AG04450 (cell line): ENCODE measurements at places on chromosomes 11 and 22.

DNA sequence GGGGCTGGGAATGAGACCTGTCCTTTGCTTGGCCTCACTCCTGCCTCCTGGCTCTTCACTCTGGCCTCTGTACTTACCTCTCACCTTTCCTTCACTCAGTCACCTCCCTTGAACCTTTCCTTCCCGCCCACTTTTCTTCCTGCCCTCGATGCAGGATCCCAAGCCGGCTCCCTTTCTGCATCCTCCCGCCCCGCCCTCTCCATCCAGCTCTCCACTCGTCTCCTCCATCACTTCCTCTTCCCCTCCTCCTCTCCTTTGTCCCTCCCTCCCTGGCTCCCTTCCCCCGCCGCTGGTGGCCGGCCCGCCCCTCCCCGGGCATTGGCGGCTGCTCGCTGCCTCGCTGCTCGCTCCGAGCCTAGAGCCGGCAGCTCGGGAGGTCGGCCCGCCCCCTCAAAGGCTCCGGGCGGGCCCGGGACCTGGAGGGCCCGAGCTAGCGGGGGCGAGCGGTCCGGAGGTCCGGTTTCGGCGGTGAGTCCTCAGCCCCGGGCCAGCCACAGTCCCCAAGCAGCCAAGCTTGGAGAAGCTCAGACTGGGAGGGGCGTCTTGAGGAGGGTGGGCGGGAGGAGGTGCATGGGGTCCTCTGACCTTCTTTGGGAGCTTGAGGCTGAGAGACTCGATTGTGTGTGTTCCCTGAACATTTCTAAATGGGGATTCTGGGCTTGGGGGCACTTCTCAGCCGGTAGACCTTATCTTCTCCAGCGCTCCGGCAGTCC is 13.8 kb downstream of the PHLDB1 start:
- no peak for DNase-seq

DNA sequence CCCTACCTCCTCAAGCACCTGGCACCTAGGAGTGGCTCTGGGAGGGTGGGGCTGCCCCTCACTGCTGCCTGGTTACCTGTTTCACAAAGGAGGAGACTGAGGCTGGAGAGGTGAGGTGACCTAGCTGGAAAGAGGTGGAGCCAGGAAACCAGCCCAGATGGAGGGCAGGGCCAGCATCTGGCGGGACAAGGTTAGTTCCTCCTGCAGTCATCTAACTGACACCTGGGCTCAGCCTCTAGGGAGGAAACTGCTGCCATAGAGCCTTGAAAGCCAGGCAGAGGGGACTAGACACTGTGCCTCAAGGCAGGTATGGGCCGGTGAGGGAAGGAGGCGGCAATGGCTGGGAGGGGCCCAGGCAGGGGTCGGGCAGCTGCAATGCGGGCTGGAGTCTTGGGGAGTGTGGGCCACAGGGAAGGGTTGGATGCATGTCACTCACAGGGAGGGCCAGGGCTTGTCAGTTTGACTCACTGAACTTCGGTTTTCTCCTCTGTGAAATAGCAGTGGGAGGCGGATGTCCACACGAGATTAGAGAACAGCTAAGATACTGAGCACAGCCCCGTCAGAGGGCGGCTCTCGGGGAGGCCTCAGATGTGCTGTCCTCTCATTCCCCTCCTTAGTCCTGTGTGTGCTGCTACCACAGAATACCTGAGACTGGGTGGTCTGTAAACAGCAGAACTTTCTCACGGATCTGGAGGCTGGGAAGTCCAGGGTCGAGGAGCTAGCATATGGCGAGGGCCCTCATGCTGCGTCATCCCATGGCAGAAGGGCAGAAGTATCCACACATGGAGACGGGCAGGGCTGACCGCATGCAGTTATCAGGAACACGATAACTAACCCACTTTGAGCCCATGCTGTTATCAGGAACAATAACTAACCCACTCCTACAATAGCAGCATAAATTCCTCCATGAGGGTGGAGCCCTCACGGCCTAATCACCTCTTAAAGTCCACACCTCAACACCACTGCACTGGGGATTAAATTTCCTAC is 16.1 kb downstream of the MGAT3 start:
- DNase-seq, result no peak

DNA sequence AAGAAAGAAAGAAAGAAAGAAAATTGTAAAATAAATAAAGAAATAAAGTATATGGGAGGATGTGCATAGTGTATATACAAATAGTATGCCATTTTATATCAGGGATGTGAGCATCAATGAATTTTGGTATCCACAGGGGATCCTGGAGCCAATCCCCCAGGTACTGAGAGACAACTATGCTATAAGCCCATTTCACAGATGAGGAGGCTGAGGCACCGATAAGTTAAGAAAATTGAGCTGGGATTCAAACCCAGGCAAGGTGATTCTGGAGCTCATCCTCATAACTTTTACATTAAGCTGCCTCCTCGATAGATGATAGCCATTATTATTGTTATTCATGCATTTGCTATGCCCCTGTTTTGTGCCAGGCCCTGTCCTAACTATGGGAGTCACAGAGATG is 47.0 kb upstream of the ACCSL start:
- DNase-seq, result no peak

DNA sequence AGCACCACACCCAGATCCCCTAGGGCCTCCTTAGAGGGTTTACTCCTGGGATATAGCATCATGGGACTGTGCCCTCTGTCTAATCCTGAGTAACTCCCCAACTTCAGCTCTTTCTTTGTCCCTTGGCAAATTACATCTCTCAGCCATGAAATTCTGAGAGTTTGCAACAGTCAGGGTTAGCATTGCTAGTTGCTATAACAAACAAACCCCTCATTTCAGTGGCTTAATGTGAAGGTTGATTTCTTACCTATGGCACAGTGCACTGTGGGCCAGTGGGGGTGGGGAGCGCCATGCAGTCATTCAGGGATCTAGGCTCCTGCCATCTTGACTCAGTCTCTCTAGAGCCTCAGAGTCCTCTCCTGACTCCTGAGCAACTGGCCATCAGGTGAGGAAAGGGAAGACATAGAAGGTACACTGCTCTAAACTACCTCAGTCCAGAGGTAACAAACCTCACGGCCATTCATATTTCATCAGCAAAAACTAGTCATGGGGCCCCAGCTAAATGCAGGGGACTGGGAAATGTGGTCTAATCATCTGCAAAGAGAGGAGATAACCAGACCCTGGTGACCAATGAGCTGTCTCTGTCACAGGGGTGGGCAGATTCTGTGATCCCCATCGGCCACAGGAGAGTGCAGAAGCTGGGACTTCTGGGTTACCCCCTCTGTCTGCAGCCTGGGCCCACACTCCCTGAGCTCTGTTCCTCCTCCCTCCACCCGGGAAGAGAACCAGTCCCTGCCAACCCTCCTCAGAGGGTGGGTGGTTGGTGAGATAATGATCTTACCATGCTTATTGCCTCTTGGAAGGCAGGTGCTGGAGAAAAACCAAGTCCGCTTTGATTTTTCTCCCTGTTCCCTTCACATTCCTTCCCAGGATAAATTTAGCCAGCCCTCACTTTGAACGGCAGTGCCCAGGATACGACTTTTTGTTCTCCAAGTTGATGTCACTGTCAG is 17.5 kb downstream of the PRG3 start:
- no peak for DNase-seq

DNA sequence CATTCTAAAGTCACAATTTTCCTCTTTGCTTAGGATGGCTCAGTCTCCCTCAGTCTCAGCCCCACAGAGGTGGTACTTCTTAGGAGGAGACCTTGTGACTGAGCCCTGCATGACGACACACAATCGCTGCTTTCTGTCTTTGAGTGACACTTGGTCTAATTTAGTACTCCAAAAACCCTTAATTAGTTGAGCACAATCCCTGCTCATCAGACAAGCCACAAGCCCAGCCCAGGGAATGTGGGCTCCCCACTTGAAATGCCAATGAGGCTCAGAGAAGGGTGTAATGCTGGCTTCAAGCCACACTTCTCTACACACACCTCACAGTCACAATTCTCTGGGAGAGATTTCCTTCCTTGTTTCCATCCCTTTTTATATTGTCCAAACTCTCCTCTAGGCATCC is 101.8 kb downstream of the FEZ1 start:
- no peak for DNase-seq

- DNase-seq, result no peak
Measured at GRCh38 chr11:109439684-109440083, 17.7 kb downstream of the C11orf87 start.

DNA sequence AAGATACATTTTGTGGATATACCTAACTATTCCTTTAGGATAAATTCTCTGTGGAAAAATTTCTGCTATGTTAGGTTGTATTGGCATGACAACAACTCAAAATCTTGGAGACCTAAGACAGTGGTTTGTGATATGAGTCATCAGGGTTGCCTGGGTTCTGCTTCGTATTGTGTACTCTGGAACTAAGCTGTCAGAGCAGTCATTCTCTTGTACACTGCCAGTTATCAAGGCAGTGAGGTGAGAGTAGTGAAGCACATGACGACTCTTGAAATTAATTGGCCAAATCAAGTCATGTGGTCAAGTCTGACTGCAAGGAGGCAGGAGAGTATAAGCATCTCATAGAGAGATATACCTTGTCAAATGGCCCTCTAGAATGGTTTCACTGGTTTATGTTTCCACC is 104.4 kb downstream of the FANCF start:
- DNase-seq, result no peak

DNA sequence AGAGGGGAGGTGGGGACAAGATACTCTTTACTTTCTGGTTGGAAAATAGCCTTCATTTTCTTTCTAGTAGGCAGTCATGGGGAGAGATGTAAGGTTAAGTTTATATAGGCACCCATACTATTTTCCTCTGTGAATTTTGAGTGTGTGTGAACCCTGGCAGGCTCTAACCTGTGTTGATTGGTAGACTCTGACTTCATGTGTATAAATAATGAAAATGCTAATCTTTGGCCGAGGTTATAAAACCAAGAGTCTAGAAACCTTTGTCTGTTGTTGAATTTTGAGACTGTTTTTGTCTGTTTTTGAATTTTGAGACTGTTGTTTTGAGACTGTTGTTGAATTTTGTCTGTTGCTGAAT is 14.0 kb downstream of the TRIM44 start:
- DNase-seq, result no peak

- DNase-seq, result no peak
Measured at GRCh38 chr11:107929611-107930200, 1.5 kb downstream of the RAB39A start.

DNA sequence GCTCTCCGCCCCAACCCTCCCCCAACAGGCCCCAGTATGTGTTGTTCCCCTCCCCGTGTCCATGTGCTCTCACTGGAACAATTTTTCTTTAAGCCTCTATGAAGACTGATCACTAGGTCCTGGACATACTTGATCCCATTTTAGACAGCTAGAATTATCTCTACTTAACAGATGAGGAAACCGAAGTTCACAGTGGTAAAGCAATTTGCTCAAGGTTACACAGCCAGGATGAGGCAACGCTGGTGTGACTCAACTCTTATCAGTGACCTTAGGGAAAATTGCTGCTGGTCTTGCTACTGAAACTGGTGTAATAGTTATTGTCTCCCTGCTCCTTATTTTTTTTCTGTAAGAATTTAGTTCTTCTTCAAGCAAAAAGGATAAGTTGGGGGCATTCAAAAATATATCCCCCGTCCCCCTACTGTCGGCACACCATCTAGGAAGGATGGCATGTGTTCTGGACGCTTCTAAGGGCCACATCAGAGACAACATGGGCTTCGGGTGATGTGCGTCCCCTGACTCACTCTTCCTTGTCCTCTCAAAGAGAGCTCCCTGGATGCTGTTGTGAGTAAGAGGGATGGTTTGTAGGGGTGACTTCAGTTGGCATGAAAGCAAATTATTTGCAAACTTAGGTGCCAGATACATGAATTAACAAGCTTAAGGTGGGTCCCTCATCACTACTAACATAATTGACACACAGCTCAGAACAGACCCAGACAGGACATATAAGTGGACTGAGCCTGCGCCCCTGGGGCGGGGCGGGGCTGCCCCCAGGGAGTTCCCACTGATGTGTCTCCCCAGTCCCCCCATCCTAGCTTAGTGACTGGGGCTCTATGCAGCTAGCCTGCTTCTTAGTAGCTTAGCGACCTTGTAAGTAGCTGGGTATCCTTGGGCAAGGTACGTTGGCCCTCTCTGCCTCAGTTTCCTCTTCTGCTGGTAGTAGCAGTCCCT is 23.6 kb upstream of the ALX4 start:
- DNase-seq, result no peak

DNA sequence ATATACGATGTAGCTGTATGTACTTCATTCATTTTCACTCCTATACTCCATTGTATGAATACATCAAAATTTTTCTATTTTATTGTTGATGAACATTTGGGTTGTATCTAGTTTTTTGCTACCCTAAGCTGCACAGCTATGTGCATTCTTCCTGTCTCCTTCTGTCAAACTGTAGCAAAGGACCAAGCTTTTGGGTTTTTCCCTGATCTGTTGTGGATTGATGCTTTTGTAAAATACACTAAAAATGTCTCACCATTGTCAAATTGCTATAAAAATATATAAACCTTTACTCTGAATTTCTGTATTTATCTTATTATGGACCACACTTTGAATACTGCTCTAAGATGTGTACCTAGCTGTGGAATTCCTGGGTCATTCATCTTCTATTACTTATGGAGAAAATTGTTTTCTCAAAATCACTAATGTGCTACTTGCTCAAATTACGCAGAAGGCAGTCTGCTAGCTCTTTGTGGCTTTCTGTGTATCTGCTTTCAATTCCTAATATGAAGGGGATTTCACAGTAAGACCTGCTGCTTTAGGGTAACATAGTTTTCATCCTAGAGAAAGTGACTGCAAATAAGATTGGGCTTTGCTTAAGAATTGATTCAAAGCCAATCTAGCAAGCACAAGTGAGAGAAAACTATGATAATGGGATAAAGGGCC is 123.4 kb downstream of the CYP2R1 start:
- no peak for DNase-seq

DNA sequence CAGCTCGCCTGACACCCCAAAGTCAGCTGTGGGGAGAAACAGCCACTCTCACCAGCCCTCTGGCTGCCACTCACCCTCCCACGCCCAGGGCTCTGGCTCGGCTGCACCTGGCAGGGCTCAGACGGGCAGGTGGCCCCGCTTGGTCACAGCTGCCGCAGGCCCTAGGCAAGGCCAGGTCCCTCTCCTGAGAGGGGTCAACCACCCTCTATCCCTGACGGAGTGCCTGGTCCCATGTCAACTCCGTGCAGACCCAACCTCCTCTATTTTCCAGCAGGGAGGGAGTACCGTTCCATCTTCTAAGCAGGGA is 1.9 kb downstream of the MAP4K2 start:
- no peak for DNase-seq

DNA sequence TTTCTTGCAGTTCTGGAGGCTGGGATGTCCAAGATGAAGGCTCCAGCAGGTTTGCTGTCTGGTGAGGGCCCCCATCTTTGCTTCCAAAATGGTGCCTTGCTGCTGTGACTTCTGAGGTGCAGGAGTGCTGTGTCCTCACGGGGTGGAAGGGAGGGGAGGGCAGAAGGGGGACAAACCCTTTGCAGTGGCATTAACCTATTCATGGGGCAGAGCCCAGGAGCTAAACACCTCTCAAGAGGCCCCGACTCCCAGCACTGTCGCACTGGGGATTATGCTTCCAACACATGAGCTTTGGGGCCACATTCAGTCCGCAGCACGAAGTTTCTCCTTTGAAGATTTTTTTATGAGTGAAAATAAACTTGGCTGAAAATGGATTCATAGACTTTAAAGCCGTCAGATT is 25.5 kb upstream of the OSBPL5 start:
- DNase-seq, result no peak

DNA sequence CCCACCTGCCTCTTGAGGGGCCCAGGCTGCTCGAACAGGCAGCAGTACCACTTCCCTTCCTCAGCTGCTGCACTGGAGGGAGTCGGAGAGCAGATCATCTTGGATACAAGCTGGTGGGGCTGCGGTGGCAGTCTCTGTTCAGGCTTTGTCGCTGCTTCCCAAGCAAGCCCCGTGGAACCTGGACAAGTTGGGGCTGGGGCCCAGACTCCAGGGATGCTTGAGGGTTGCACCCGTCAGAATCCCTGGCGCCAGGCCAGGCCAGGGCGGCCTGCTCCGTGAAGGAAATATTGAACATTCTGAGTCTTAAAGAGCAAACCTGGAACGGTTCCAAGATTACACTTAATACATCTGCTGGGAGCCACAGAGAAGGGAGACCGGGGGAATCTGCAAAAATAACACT is 310.1 kb upstream of the SORL1-AS1 start:
- no peak for DNase-seq
